Uterine smooth muscle cell (primary cell): ENCODE measurements at places on chromosomes 7 and 10. TPM values are rescaled to one million over a fixed set of nuclear protein-coding genes. Genes with fewer than 3 reads are reported as not detected.

Gene WDFY4
- total RNA-seq: not detected in 2 replicates

Gene SPDYE1
- total RNA-seq: not detected in 2 replicates

Gene CRPPA
- 1.2 and 1.3 TPM in 2 replicates for total RNA-seq

Gene OR6B1
- total RNA-seq: under 0.01 TPM in 1 of 2 replicates, not detected in the other

Gene INA
- total RNA-seq: 0.50 and 1.3 TPM in 2 replicates

Gene FBXL13
- 1.1 and 1.2 TPM in 2 replicates for total RNA-seq

Gene OR2A12
- total RNA-seq: not detected in 2 replicates

Gene JCAD
- 1.4 and 2.5 TPM in 2 replicates for total RNA-seq

Gene SAMD9
- 11.5 and 21.1 TPM in 2 replicates for total RNA-seq

Gene BNIP3
- total RNA-seq: 200 and 232 TPM in 2 replicates

Gene ITPRID1
- total RNA-seq: not detected in 2 replicates

Gene HYAL4
- total RNA-seq: not detected in 2 replicates

Gene WDR86
- 0.22 TPM in 1 of 2 replicates, not detected in the other for total RNA-seq

Gene MKX
- 11.6 and 28.9 TPM in 2 replicates for total RNA-seq

Gene MYH16
- total RNA-seq: 0.12 and 0.33 TPM in 2 replicates

Gene GIMAP8
- under 0.01 and 0.12 TPM in 2 replicates for total RNA-seq

Gene ASB10
- not detected in 2 replicates for total RNA-seq

Gene MBLAC1
- 2.6 and 3.1 TPM in 2 replicates for total RNA-seq

Gene CCDC3
- total RNA-seq: 0.25 and 0.55 TPM in 2 replicates

Gene HTR7
- 0.87 and 1.1 TPM in 2 replicates for total RNA-seq

Gene PRRT4
- total RNA-seq: under 0.01 and 0.12 TPM in 2 replicates

Gene CYP26A1
- total RNA-seq: not detected in 2 replicates

Gene NKX2-3
- not detected in 2 replicates for total RNA-seq

Gene CCDC146
- total RNA-seq: 0.87 and 1.1 TPM in 2 replicates

Gene INMT
- 0.11 and 1.2 TPM in 2 replicates for total RNA-seq

Gene HOXA9
- total RNA-seq: 8.6 and 13.6 TPM in 2 replicates

Gene ARMH3
- 10.7 and 13.2 TPM in 2 replicates for total RNA-seq

Gene HHEX
- total RNA-seq: 0.62 and 0.66 TPM in 2 replicates

Gene LRMDA
- total RNA-seq: 0.55 and 0.87 TPM in 2 replicates

Gene TNS3
- 38.6 and 39.6 TPM in 2 replicates for total RNA-seq

Gene LBX1
- not detected in 2 replicates for total RNA-seq

Gene TMEM213
- total RNA-seq: not detected in 2 replicates

Gene NACAD
- 1.9 and 2.4 TPM in 2 replicates for total RNA-seq

Gene AGAP9
- 2.6 and 4.0 TPM in 2 replicates for total RNA-seq

Gene C10orf53
- under 0.01 TPM in 1 of 2 replicates, not detected in the other for total RNA-seq

Gene GIMAP1
- under 0.01 and 0.12 TPM in 2 replicates for total RNA-seq

Gene PAX4
- not detected in 2 replicates for total RNA-seq

Gene WIPF3
- total RNA-seq: not detected in 2 replicates

Gene PFKFB3
- 18.5 and 22.6 TPM in 2 replicates for total RNA-seq

Gene ADRB1
- total RNA-seq: not detected in 2 replicates

Gene PKD2L1
- under 0.01 TPM in 1 of 2 replicates, not detected in the other for total RNA-seq

Gene PLPP4
- total RNA-seq: 0.62 TPM in 1 of 2 replicates, not detected in the other

Gene KLF14
- total RNA-seq: under 0.01 and 0.11 TPM in 2 replicates

Gene TMEM225B
- total RNA-seq: 0.55 and 1.2 TPM in 2 replicates

Gene KIAA1549
- total RNA-seq: 1.5 and 2.4 TPM in 2 replicates

Gene RAPGEF5
- total RNA-seq: 0.75 and 1.1 TPM in 2 replicates

Gene PIK3AP1
- total RNA-seq: under 0.01 and 0.12 TPM in 2 replicates
